ENCODE measurements at places on chromosomes 13 and 19. TPM values are rescaled to one million over a fixed set of nuclear protein-coding genes. Genes with fewer than 3 reads are reported as not detected.

GRCh38 chr19:39428283-39429112 lies 7.3 kb downstream of the RPS16 start:
- peaks cover 13% of the 10 kb centered on the region for H3K36me3 ChIP-seq
- no peaks in the 10 kb centered on the region for H3K27me3 ChIP-seq
- peaks cover 14% of the 10 kb centered on the region for H3K4me1 ChIP-seq
- DNase-seq = no peak
- H3K4me3 ChIP-seq = no peak overlapping the region

DNA sequence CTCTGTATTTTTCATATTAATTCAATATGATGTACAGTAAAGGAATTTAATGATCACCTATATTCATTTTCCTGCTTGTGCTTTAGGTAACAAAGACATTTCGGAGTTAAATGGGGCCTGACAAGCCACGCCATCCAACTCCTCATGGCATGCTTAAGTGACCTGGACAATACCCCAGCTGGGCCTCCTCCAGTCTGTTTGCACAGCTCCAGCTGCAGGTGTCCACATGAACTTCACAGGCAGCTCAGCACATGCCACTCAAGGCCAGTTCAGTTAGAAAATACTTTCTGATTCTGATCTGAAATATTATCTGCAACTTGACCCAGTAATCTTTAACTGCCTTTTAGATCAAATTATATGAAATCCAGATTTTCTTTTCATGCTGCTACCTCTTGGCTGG lies 89.6 kb upstream of the SLC15A1 start:
- H3K27ac ChIP-seq = no peak overlapping the region
- no peaks in the 10 kb centered on the region for H3K36me3 ChIP-seq
- no peaks in the 10 kb centered on the region for H3K27me3 ChIP-seq
- H3K4me1 ChIP-seq = peaks cover 5% of the 10 kb centered on the region
- no peak overlapping the region for H3K4me3 ChIP-seq

- H3K27me3 ChIP-seq = no peaks in the 10 kb centered on the region
- DNase-seq = peak; percentile 86
- H3K4me3 ChIP-seq = no peak overlapping the region
- H3K27ac ChIP-seq = no peak overlapping the region
- H3K4me1 ChIP-seq = no peaks in the 10 kb centered on the region
These were observed 10.3 kb upstream of the ZBTB32 start for GRCh38 chr19:35693835-35694599.

The DHRS12 gene
- total RNA-seq = 1.2 TPM

The ARHGAP33 gene
- total RNA-seq = 3.7 TPM

DNA sequence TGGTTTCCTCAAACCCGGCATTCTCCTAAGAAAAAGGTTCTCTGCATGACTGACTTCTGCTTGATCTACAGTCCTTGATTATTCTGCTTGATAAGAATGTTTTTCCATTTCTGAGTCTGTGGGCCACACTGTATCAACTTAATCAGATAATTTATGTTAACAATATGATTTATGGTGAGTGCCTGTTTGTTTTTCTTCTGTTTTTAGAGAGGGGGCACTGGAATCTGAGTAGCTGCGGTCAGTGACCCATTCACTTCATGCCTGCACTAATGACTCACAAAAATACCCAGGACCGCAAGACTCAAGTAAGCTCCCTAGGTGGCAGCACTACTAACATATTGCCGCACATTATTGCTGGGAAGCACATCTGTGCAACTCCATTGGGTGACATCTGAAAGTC lies 542.3 kb upstream of the ATXN8OS start:
- H3K4me1 ChIP-seq = no peaks in the 10 kb centered on the region
- H3K4me3 ChIP-seq = no peak overlapping the region
- H3K36me3 ChIP-seq = no peaks in the 10 kb centered on the region
- H3K27me3 ChIP-seq = no peaks in the 10 kb centered on the region

The KIR2DL3 gene
- not detected for total RNA-seq

All from PC-3 (cell line).